Aortic smooth muscle cell (primary cell): ENCODE measurements at places on chromosomes 3 and 15. TPM values are rescaled to one million over a fixed set of nuclear protein-coding genes. Genes with fewer than 3 reads are reported as not detected.

The SH3GL3 gene
- not detected in 2 replicates for total RNA-seq

The RARRES1 gene
- total RNA-seq: 29.4 and 40.8 TPM in 2 replicates

The GRK7 gene
- total RNA-seq: not detected in 2 replicates

The TRANK1 gene
- 12.9 and 14.9 TPM in 2 replicates for total RNA-seq

The KBTBD8 gene
- 22.3 and 38.1 TPM in 2 replicates for total RNA-seq

The ECT2 gene
- total RNA-seq: 28.4 and 39.8 TPM in 2 replicates

The COL8A1 gene
- 7.2 and 34.6 TPM in 2 replicates for total RNA-seq

The KIF15 gene
- total RNA-seq: 6.5 and 11.0 TPM in 2 replicates

The ST3GAL6 gene
- total RNA-seq: 4.9 and 11.3 TPM in 2 replicates

The GRAMD2A gene
- total RNA-seq: 0.06 TPM in 1 of 2 replicates, not detected in the other

The BCHE gene
- 0.13 and 0.31 TPM in 2 replicates for total RNA-seq

The OXTR gene
- total RNA-seq: 0.37 and 0.79 TPM in 2 replicates

The STAB1 gene
- total RNA-seq: 2.5 and 6.5 TPM in 2 replicates

The CFAP20DC gene
- total RNA-seq: 1.1 and 1.5 TPM in 2 replicates

The INO80 gene
- total RNA-seq: 22.4 and 23.1 TPM in 2 replicates

The POMGNT2 gene
- total RNA-seq: 7.7 and 8.7 TPM in 2 replicates
